ENCODE measurements at places on chromosomes 12 and 14. TPM values are rescaled to one million over a fixed set of nuclear protein-coding genes. Genes with fewer than 3 reads are reported as not detected.

The GSC gene
- not detected for total RNA-seq

The RASSF8 gene
- total RNA-seq, result 45.3 TPM

The TMPRSS12 gene
- total RNA-seq, result not detected

The FAM222A gene
- total RNA-seq, result 2.9 TPM

The AQP2 gene
- total RNA-seq, result not detected

The BHLHE41 gene
- 25.8 TPM for total RNA-seq

The WNT1 gene
- not detected for total RNA-seq

The POTEM gene
- total RNA-seq, result not detected

The SALL2 gene
- 7.6 TPM for total RNA-seq

The CCDC175 gene
- total RNA-seq, result not detected

The PIP4P1 gene
- total RNA-seq, result 24.9 TPM

The SINHCAF gene
- total RNA-seq, result 40.2 TPM

The GON7 gene
- total RNA-seq, result 12.9 TPM

The ANO2 gene
- 10.5 TPM for total RNA-seq

The OTX2 gene
- not detected for total RNA-seq

The KITLG gene
- total RNA-seq, result 52.6 TPM

The TARBP2 gene
- total RNA-seq, result 39.9 TPM

The KLRC2 gene
- not detected for total RNA-seq

The NRDE2 gene
- 21.1 TPM for total RNA-seq

The FKBP3 gene
- total RNA-seq, result 37.1 TPM

The B4GALNT1 gene
- total RNA-seq, result 3.8 TPM

Data from left lung (tissue), 14 donors.